ENCODE measurements at places on chromosomes 13 and 19. TPM values are rescaled to one million over a fixed set of nuclear protein-coding genes. Genes with fewer than 3 reads are reported as not detected.

The C3 gene
- 11.4 TPM for total RNA-seq

The RFPL4A gene
- not detected for total RNA-seq

The FAM216B gene
- 0.41 TPM for total RNA-seq

The ZNF471 gene
- 12.6 TPM for total RNA-seq

The CD22 gene
- total RNA-seq: not detected

The KCNC3 gene
- 1.2 TPM for total RNA-seq

The DLL3 gene
- 13.9 TPM for total RNA-seq

The LRRC63 gene
- total RNA-seq: 2.0 TPM

The ZNF726 gene
- total RNA-seq: 9.8 TPM

All from frontal cortex (tissue), 4 donors.